ENCODE measurements at places on chromosomes 2 and 18.

- no peak for DNase-seq
Observed at GRCh38 chr2:188196343-188197008, 95.2 kb upstream of the GULP1 start.

DNA sequence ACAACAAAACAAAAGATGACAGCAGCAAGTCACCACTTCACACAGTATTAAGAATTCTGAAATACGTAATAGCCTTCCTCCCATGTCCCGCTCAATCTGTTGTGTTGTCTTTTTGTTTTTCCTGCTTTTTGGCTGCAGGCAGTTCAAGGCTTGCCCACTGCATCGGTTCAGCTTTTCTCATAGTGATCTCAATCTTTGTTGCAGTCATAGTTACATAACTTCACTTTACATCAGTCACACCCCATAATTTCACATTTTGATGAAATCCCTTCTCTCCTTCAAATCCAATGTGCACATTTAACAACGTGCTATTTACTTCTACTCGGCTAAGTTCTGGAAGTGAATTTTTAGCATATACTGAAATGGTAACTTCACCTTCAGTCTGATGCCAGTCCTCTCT is 33.8 kb upstream of the HAAO start:
- no peak for DNase-seq

DNA sequence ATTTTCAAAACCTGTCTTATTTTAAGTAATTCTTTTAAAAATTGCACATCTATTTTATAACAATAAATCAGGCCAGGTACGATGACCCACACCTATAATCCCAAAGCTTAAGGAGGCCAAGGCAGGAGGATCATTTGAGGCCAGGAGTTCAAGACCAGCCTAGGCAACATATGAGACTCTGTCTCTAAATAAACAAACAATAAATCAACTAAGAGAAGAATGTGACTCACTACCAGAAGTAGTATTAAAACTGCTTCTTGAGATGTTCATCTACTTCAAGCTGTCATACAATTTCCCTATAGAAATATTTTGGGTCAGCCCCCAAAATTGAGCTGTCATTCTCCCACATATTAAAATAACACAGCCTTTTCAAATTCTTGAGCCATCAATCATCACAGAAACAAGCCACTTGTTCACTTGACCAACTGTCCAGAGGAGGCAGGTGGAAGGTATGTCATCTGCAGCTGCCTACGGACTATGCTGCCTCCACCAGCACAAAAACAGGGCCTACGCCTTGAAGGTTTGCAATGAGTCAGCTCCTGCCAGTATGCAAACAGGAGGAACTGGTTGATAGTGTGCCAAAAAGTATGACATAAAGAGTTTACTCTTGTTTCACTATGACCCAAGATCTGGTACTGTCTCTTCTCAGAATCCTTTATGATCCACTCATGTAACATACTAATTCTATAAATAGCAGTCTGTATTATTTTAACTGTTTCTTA is 33.6 kb downstream of the KIDINS220 start:
- peak; percentile 64 for DNase-seq

DNA sequence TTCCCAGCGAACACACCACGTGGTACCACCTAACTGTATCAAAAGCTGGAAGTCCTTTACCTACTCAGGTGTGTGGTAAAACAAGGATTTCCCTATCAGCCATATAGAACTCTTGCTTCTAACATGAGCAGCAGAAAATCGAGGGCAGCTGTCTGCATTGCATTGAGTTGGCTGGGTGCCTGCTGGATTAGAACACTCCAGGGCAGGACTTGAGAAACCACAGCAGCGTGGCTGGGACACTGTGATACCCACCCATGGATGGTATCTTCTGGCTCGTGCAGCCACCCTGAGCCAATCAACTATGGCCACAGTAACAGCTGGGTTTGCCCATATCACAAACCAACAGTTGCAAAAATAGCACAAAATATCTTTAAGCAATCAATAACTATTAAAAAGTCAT is 188.3 kb downstream of the FBXO15 start:
- DNase-seq, result no peak

- no peak for DNase-seq
Observed at GRCh38 chr2:151230627-151231140, 31.0 kb downstream of the RBM43 start.

- DNase-seq, result no peak
Observed at GRCh38 chr2:3429066-3429610, 49.6 kb downstream of the TRAPPC12 start.

GRCh38 chr18:22977847-22978701 is 44.9 kb downstream of the RBBP8 start:
- DNase-seq, result no peak

DNA sequence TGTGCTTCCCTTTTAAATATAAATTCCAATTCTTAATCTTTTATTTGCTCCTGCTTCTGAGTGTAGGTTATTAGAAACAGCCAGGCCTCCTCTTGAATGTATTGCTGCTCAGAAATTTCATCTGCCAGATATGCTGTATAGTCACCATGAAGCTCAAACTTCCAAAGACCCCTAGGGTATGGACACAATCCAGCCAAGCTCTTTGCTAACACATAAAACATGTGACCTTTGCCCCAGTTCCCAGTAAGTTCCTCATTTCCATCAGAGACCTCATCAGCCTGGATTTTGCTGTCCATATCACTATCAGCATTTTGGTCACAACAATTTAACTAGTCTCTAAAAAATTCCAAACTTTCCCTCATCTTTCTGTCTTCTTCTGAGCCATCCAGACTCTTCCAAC is 75.2 kb downstream of the MAP2 start:
- no peak for DNase-seq

DNA sequence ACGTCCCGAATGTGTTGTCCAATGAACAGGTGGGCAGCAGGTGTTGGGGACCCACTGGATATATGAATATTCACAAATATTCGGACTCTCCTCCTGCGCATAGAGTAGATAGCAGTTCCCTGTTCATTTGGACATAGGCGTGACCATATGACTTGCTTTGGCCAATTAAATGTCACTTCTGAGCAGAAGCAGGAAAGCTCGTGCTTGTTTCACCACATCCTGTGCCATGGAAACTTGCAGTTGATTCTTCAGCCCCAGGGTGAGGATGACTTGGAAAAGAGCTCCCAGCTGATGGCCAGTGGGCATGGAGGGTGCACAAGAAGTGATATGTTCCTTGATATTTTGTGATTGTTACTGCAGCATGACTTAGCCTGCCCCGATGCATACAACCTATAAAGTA is 52.6 kb downstream of the PTPRM start:
- no peak for DNase-seq

DNA sequence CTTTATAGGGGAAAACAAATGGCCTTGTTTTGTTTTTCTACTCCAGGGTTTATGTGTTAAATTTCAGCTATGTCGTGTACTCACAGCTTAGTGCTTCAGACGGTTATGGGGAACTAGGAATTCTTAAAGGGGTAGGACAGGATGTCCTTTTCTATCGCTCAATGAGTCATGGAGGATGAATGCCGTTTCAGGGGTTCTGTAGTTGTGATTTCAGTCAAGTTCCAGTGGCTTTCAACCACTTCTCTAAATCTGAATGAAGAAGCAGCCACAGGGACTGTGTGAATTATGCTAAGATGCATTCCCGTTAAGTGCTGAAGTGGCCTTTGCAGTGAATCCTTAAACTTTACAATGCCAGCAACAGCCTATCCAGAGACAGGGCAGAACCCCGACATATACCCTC is 1231.7 kb upstream of the ZEB2 start:
- no peak for DNase-seq

DNA sequence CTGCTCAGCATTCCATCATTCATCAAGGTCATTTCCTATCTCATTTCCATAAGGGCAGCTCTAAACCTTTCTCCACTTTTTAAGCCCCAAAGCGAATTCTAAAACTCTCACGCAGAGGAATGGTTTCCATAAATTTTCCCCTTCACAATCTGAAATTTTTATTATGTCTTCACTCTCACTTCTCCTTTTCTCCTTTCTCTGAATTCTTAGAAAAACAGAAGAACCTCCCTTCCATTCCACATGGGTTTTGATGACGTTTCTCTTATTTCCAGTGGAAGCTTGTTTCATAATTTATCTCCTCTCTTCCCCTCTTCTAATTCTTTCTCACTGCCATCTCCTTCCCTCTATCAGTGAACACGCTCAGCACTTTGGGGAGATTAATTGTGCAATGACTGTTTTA is 97.3 kb downstream of the SPATS2L start:
- no peak for DNase-seq

DNA sequence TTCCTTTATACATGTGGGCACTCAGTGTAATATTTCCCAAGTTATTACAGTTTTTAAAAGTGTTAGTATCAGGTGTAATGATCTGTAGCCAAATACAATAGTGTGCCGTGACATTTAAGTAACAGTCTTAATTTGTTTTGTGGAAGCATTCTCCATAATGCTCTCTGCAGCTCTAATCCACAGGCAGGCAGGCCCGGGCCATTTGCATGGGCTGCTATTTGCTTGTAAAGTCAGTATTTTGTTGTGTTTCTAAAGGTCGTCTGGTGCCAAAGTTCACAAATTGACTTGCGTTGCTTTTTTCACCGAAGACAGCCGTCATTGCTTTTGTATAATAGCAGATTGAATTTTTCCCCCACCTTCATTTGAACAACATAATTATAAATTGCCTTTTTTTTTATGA is 153.0 kb downstream of the GBX2 start:
- no peak for DNase-seq

GRCh38 chr2:233074106-233074505 is 14.0 kb downstream of the INPP5D start:
- DNase-seq, result peak; percentile 48

GRCh38 chr2:234245945-234246344 is 195.4 kb downstream of the SPP2 start:
- DNase-seq, result no peak

- no peak for DNase-seq
Observed at GRCh38 chr2:211673133-211673905, 865.3 kb downstream of the ERBB4 start.

GRCh38 chr2:160522951-160523710 is 29.5 kb upstream of the RBMS1 start:
- no peak for DNase-seq

- no peak for DNase-seq
Observed at GRCh38 chr2:142866426-142866825, 11.0 kb upstream of the KYNU start.

- DNase-seq, result no peak
Observed at GRCh38 chr18:23401400-23402347, 51.4 kb upstream of the RIOK3 start.

DNA sequence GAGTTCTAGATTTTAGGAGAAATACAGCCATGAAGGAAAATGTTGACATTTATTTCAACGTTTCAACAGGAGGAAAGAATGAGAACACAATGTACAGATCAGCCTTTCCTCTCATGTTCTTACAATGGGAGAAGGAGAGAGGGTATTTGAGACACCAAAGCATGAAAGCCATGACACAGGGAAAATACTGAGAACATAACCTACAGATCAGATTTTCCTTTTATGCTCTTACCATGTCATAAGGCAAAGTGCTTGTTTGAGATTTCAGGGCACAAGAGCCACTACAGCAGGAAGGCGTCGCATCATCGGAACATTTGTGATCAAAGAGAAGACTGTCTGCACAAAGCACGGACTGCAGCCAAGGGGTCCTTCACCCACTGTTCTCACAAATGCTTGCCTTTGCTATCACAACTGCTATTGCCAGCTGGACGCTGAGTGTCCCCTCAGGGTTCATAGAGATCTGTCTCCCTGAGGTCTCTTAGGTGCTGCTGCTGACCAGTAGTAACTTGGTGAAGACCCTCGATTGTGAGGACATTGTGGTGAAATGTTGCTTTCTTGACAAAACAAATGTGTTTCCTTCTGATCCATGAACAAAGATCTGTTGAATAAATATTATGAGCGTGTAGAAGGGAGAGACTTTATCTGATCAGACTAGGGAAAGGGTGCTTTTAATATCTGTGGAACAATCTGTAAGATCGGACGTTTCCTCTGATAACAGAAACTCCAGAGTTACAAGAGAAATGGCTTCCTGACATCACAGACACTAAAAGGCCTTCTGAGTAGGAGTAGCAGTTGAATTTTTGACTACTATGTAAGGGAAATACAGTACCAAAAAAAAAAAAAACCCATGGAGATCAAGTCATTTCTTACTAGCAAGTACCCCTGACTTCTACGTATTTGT is 6.4 kb upstream of the IL1RL1 start:
- peak; percentile 64 for DNase-seq

GRCh38 chr2:193336781-193337180 is 1142.0 kb upstream of the TMEFF2 start:
- no peak for DNase-seq

DNA sequence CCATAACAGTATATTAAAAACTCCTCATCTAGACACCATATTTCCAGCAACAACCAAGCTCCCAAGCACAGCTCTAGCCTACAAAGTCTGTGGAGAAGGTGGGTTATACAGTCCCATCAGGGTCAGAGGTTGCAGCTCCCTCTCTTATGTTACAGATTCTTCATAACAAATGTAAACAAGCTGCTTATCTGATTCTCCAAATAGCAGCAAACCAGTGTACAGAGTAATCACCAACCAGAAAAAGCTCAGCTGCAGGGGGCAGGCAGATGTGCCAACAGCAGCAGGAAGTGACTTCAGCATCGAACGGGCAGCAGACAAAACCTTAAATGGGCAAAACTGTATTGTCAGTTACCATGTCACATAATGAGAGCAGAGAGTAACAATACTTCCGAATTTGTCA is 52.9 kb upstream of the NABP1 start:
- DNase-seq, result no peak

GRCh38 chr2:20217041-20217970 is 7.6 kb downstream of the SDC1 start:
- DNase-seq, result no peak

GRCh38 chr2:133138693-133139092 is 429.6 kb downstream of the NCKAP5 start:
- DNase-seq, result no peak

GRCh38 chr18:29034113-29034856 is 857.4 kb upstream of the CDH2 start:
- no peak for DNase-seq

- no peak for DNase-seq
Observed at GRCh38 chr18:58025733-58026132, 18.3 kb upstream of the NEDD4L start.

GRCh38 chr2:100137866-100138570 is 4.4 kb downstream of the AFF3 start:
- no peak for DNase-seq

- DNase-seq, result no peak
Observed at GRCh38 chr2:60260639-60261296, 292.7 kb downstream of the BCL11A start.

- DNase-seq, result peak; percentile 71
Observed at GRCh38 chr18:44838971-44839666, 158.4 kb downstream of the SETBP1 start.

GRCh38 chr2:169743549-169743948 is 9.9 kb downstream of the KLHL23 start:
- no peak for DNase-seq

- DNase-seq, result no peak
Observed at GRCh38 chr2:194464964-194465638, 1191.9 kb upstream of the SLC39A10 start.

GRCh38 chr2:215540658-215541057 is 104.8 kb upstream of the FN1 start:
- DNase-seq, result no peak

Data from activated CD8-positive, alpha-beta memory T cell treated with anti-CD3 and anti-CD28 coated beads, Interleukin-2, amount 50 U/mL, for 48 hours (primary cell).